ENCODE measurements at places on chromosomes 7 and 10.

GRCh38 chr10:57776688-57777432 lies 490.8 kb downstream of the IPMK start:
- no peak for DNase-seq

- no peak for DNase-seq
Measured at GRCh38 chr7:84513061-84513460, 318.5 kb upstream of the SEMA3A start.

GRCh38 chr7:126574276-126575250 lies 678.2 kb downstream of the GRM8 start:
- DNase-seq, result no peak

- DNase-seq, result no peak
Measured at GRCh38 chr10:123885406-123886170, 6.0 kb downstream of the CPXM2 start.

DNA sequence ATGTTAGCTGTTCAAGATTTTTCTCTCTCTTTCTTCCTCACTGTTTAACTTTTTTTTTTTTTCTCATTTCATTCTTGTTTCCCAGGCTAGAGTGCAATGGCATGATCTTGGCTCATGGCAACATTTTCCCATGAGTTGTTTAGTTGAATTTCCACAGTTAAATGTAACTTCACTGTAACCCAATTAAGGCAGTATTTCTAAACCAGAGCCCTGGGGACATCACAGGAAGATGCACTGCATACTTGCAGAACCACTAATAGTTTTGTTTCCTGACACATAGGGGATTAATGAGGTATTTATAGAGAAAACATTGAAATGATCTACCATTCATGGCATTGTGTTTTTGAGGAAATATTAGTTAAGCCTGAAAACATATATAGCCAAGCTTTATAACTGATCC lies 795.6 kb upstream of the GHITM start:
- DNase-seq, result no peak

DNA sequence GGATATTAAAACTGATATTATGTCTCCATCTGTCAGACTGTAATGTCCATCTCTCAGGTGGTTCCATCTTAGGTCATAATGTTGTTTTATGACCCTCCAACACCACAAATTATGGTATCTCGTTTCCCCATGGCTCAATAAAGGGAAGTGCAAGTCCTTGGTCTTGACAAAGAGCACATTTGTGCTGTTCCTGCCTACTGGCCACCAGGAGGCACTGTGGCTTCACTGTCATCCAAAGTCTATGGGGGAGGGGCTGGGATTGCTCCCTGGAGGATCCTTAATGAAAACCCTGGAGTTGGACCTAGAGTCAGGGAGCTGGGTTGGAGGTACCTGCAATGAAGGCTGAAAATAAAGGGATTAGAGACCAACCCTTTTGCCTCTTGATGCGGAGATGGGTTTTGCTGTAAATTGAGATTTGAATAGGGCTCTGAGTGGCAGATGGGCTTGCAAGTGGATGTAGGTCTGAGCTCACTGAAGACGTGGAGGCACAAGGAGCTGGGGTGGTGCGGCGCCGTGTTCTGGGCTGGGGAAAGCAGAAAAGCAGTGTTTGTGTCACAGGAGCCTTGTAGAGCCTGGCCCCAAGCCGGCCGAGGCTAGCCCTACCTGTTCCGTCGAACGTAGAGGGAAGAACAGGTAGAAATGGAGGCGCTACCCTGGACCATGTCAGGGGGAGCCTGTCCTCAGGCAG lies 180.5 kb upstream of the PRSS58 start:
- DNase-seq, result no peak

DNA sequence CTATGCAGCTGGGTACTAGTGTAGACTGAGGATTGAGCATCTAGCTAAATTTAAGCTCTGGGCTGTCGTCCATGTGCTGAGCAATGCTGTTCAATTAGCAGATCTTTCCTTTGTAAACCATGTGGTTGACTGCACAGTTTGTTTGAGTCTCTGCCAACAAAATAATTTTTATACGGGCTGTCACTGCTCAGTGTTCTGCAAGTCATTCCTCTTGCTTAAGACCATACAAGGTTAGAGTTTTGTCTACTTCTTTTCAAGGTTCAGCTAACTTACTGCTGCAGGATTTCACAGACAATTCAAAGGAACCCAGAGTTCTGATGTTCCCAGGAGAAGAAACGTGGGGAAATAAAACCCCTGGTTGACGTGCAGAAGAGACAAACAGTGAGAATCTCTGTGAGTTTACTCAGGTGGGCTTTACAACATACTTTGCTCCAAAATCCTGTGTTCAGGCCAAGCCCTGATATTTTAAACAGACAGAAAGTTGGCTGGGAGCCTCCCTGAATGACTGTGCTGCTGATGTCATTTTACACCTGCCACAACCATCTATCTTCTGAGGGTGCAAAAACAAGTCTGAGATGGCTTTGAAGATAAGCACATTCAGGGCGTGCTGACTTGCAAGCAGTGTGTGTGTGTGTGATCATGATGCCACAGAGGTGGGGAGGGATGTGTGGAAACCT lies 177.1 kb upstream of the SVIL start:
- DNase-seq, result no peak

DNA sequence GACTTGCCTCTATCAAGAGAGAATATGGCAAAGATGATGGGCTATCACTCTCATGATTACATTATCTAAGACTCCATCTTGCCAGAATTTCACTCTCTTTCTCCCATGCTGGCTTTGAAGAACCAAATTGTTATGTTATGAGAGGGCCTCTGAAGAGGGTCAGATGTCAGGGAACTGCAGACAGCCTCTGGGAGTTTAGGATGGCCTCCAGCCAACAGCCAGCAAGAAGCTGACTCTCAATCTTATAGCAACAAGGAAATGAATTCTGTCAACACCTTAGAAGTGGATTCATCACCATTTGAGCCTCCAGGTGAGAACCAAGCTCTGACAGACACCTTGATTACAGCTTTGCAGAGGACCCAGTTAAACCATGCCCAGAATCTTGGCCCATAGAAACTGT lies 33.6 kb downstream of the ZNF22 start:
- DNase-seq, result no peak

DNA sequence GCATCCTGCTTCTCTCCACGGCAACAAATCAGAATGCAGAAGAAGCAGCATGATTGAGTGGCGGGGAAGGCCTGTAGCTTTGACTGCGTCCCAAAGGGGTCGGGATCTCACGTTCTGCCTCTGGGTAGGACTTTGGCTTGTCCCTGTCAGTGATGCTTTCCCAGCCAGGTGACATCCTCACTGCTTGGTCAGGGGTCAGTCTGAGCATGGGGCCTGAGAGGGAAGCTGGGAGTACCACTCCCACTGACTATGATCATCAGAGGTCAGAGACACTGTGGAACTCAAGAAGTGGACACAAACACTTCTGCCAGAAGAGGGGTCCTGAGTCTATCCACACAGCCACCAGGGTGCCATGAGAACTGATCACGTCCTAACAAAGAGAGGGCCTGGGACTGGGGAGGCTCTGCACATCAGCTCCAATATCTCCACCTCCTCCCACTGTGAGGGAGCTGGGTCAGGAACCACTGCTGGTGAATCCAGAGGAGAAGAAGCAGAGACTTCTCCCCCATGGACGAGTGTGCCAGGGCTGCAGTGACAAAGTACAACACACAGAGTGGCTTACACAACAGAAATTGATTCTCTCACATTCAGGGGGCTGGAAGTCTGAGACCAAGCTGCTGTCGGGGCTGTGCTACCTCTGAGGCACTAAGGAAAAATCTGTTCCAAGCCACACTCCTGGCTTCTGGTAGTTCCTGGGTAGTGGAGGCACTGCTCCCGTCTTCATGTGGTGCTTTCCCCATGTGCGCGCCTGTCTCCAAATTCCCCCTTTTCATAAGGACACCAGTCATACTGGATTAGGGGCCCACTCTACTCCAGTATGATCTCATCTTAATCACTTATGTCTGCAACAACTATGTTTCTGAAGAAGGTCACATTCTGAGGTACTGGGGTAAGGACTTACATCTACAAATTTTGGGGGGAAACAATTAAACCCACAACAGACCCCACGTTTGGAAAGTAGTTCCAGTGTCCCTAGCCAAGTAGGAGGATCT lies 131.1 kb downstream of the CYP26A1 start:
- no peak for DNase-seq

- DNase-seq, result no peak
Measured at GRCh38 chr7:159240962-159241361, 96.3 kb upstream of the VIPR2 start.

GRCh38 chr10:46310851-46311250 lies 24.1 kb downstream of the ANTXRL start:
- no peak for DNase-seq

- no peak for DNase-seq
Measured at GRCh38 chr7:11206177-11206899, 232.7 kb downstream of the PHF14 start.

DNA sequence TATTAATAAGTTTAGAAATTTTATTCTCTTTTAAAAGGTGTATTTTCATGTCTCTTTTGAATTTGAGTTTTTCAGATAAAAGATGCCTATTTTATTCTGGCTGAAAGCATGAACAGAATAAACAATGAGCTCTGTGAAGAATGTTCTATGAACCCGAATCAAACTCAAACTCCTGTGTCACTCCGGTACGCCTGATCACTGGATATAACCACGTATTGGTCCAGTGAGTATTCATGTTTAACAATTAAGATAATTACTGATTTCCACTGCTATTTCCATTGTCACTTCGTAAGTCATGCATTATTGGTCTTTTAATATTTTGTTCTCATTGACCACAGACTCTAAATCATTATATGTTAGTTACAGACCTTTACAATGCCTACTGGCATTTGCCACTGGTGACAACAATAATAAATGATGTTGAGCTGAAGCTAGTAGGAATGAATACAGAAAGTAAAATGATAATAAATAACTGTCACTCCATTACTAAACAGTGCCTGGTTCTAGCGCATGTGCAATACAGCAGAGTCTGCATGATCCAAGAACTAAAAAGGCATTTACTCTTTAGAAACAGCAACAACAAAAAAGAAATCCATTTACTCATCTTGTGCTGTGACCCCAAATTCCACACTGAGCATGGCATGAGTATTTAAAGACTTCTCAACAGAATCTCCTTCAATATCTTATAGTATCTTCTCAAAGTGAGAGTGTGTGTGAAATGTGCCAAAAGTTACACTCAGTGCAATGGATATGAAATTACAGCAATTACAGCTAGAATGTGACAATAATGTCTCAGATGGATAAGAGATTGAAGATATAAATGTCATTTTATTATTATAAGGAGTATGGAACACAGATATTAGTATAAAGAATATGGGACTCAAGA lies 827.0 kb upstream of the LRRTM3 start:
- no peak for DNase-seq

GRCh38 chr10:110461530-110461929 lies 36.2 kb upstream of the DUSP5 start:
- DNase-seq, result no peak

DNA sequence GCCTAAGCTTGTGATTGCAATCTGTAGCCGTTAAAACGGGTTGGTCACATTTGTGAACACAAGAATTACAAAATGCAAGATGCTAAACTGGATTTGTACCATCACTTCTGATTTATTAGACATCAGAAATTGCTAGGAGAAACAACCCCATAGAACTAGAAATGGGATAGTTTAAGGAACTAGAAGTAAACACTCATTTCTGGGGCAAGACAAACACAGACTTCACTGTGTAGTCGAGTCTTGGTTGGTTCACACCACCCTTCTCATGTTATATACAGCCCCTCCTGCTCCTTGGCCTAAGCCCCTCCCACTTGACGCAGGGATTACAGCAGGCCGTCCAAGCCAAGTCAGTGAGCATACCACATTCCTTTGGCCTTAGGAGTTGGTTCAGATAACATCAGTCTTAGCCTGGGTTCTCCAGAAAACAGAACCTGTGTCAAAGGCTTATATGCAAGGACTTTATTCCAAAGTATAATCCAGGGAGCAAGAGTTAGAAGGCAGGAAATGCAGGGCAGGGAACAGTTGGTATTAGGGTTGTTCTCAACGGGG lies 2.0 kb upstream of the NRAP start:
- no peak for DNase-seq

DNA sequence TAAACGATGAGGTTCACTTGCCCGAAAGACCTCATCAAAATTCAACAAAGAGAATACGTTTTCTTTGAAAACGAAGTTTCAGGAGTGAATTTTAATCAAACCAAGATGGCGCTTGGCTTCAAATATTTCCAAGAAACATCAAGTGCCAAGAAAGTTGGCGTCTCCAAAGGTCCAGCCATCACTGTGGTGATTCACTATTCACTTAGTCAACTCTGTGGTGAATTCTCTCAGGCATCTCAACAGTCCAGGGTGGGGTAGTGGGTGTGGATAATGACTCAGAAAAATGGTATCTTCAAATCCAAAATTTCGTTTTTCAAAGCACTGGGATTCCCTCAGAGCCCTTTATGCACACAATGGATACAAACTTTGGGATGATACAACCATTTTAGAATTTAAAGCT lies 133.1 kb downstream of the SVIL start:
- no peak for DNase-seq

DNA sequence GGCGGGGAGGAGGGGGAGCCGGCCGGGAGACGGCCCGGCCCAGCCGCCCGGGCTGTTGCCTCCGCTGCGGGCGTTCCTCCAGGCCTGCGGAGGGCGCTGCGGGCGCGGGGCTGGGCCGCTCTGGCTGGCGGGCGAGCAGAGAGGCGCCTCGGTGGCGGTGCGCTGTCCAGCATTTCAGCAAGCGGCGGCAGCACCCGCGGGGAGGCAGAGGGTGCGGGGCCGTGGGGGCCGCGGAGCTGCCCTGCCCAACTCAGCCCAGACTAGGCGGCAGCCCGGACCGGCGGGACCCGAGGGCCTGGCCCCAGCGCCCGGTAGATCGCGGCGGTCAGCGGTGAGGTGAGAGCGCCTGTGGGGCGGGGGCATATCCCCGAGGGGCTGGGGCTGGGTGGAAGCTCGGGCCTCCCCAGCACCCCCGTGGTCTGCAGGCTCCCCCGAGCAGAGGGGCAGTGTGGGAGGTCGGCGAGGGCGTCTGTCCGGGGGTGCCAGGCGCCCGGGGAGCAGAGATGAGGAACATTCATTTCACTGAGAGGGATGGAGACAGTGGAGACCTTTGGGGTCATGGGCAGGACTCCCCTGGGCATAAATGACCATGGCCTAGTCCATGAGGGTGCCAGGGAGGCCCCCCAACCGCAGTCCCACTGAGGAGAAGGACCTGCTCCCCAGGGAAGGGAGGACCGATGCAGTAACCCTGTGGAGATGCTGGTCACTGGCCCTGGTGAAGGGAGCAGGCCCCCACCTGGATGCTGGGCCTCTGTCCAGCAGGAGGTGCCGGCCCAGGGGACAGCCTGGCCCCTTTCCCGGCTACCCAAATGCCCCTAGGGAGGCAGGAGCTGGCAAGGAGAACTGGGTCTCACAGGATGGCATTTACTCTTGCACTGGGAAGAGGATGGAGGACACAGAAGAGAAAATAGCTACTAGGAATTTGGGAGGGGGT lies at the start of gene SRRM3:
Gene SRRM3 (plus strand): TSS at position 165 of the 934 bp plus-strand sequence. CDS start 33,171 bp downstream, outside the sequence.
- peak; percentile 66 for DNase-seq
